DND-41 (cell line): ENCODE measurements at places on chromosomes 4 and X.

GRCh38 chr4:62199291-62199810 is 999.2 kb downstream of the ADGRL3 start:
- DNase-seq = no peak

- DNase-seq = no peak
These were observed 19.8 kb upstream of the FMR1 start for GRCh38 chrX:147891896-147892295.

- DNase-seq = no peak
These were observed 69.2 kb downstream of the SYNPO2 start for GRCh38 chr4:118957722-118958445.

- peak; percentile 76 for DNase-seq
These were observed at the start of gene NAA10 for GRCh38 chrX:153934762-153935325. NAA10 (minus strand) TSS chrX:153935037; CDS start chrX:153934904, 133 bp downstream.

- no peak for DNase-seq
These were observed 280.3 kb downstream of the PDHA2 start for GRCh38 chr4:96120206-96120605.

DNA sequence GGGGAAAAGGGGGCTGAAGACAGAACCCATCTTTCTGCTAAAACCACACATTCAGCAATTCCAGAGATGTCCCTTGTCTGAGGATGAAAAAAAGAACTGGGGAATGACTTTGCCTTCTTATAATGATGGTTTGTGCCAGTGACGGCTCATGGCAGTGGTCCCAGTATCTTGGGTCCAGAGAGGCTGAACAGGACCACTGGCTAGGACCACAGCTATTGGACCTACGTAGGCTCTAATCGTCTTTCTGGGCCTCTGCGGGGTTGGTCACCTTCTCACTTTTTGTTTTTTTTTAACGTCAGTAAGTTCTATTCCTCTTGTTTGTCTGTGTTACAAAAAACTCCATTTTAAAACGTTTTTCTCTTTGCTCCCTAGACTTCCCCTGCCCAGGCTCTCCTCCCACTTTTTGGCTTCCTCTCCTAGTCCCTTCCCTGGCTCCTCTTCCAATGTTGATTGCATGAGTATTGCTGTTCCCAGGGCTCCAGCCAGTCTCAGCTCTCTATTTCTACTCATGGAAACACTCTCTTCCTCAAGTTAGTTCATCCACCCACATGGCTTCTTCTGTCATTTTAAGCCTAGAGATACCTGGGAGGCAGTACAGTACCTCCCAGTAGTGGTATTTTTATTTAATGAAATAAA is 52.6 kb upstream of the STX18 start:
- DNase-seq = no peak
